ENCODE measurements at places on chromosomes 13 and 19.
A peak's percentile ranks its signal among the peaks of the same experiment; 100 is the strongest.

GRCh38 chr19:50266896-50267295, 62.3 kb downstream of the KCNC3 start:
- DNase-seq: no peak

DNA sequence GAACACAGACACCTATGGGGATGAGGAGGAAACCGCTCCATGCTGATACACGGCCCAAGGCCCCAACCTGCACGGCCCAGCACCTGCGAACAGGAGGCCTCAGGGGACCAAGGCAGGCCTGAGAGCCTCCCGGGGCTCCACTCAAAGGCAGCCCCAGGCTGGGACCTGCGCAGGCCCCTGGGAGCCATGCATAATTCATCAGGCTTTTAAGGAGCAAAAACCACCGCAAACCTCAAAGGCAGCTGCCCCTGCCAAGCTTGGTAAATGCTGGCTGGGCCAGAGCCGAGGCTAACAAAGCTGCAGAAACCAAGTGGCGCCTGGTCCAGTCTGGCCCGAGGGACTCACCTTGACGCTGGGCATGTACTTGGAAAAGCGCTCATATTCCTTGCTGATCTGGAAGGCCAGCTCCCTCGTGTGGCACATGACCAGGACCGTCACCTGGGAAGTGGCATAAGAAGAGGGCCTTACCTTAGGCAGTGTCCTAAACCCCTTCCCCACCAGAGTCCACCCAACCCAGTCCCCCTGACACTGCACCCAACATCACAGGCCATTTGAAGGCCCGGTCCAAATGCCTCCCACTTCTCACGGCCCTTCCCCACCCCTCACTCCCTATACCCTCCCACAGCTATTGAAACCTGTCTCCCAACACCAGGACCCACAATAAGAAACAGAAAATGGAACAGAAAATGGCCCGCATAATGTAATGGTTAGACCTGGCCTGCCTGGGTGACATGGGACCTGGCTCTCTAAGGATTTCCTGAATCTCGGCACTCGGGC, 7.8 kb downstream of the DDX39A start:
- DNase-seq: no peak

DNA sequence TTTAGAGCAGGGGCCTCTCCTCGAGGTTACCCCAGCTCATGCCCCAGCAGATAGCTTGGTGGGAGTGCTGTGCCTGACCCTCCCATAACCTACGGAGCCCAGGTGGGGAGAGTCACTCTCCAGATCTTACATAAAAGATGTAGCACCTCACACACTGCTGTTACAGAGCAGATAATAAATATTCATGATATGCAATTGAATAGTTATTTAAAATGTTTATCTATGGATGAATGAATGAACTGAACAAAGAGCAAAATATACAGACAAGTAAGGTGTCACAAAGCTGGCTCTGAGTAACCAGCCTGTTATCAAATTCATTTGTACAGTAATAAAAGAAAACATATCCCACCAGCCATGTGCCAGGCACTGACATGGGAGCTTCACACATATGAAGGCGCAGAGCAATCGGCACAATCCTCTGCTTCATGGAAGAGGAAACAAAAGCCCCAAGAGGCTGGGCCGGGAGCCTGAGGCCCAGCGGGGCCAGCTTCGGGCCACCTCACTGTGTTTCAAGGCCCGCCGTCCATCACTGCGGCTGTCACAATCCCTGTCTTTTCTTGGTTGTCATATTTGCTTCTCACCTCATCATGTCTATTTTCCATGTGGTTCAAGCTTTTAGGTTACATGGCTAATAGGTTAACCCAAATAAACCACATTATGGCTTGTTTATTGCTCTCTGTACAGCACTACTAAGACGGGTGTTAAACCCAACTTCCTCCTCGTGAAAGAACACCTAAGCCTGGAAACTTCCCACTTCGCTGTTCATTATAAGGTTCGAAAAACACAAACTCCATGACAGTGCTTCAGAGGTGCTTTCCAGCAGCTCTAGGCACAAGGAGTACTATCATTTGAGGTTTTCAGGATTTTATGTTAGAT, 78.4 kb downstream of the IRS2 start:
- DNase-seq: no peak

DNA sequence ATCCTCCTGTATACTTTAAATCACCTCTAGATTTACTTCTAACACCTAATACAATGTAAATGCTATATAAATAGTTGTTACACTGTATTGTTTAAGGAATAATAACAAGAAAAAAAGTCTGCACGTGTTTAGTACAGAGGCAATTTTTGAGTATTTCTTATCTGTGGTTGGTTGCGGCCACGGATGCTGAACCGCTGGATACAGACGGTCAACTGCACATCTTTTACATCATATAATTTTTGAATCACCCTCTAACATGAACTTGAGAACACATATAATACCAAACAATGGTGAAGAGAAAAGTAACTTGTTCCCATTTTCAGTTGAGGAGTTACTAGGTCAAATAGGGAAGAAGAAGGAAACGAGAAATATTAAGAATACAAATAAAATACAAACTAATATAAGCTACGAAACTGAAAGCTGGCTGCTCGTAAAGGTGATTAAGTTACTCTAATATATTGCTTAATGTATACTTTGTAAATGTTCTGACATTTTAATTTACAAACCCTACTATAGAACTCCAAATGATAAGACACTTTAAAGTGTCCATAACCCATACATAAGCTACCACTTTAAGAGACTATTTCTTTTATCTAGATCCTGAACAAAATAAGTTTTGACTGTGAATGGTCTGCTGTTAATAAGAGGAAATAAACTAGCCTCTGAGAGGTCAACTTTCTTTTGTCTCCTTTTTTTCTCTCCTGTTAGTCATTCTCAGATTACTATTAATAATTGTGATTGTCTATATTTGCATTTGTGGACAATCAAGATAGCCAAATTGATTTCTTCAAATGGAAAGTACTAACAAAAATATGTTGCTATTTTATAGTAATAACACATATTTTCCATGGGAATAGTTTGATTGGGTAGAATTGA, 457.4 kb downstream of the DIAPH3 start:
- DNase-seq: no peak

DNA sequence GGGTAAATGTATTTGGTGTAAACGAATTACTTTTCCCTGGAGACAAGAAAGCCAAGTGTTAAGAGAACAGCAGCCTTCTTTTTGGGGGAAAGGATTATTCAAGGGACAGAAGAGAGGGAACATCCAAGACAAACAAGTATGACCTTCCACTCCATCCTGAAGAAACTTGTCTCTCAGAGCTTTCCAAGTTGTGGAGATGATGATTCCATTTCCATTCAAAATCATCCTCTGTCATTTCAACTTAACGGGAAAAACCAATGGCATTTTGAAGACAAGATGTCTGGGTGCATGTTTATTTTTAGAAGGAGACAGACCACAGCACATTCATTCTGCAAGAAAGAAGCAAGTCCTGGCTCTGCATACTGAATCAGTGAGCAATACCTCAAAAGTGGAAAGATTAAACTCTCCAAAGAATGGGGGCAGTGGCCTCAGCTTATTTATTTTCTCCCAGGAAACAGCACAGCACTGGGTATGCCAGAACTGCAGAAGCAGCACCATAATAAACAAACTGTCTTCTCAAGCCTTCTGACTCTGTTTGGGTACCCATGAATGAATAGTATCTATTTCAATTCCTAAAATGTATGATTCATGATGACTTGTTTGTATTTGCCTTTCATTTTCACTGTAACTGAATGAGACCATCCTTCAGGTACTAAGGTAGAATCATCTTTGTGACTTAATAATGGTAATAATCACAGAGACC, 541.0 kb downstream of the RFC3 start:
- no peak for DNase-seq

DNA sequence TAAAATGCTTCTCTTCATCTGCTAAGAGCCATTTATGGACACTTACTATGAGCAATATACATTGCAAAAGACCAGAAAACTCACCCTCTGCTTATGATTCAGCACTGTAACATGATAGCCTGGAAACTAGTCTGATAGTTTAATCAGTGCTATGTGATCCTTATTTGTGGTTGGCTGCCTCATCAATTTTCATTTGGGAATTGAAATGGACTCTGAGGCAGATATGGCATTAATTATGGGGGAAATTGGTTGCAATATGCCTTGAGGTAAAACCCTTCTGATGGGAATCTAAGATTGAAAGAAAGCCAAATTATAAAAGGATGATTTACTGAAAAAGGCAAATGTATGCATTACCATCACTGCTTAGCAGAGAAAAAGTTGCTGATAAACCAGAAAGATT, 33.5 kb downstream of the FAM216B start:
- DNase-seq: no peak

- no peak for DNase-seq
Observed at GRCh38 chr13:106402866-106403265, 132.6 kb downstream of the EFNB2 start.

- no peak for DNase-seq
Observed at GRCh38 chr13:73075954-73076353, 17.1 kb downstream of the KLF5 start.

GRCh38 chr13:44929692-44930091, 59.6 kb downstream of the NUFIP1 start:
- DNase-seq: no peak

- DNase-seq: peak; percentile 43
Observed at GRCh38 chr19:10936661-10937084, 8.1 kb downstream of the TIMM29 start.

DNA sequence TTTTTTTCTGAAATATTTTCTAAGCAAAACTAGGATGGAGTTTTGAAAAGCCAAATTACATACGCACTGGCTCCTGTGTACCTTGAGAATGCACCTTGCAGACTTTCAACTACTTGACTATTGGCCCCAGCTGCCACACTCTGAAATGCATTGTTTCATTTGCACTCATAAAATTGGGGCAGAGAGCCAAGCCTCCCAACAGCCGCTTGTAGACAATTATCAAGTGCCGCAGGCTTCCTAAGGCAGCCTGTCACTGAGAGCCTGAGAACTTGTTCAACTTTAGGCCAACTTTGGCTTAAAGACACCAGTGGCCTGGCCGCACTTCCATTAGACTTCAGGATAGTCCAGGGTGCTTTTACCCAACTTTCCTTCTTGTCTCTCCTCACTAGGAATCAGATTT, 115.7 kb upstream of the STARD13 start:
- DNase-seq: no peak

DNA sequence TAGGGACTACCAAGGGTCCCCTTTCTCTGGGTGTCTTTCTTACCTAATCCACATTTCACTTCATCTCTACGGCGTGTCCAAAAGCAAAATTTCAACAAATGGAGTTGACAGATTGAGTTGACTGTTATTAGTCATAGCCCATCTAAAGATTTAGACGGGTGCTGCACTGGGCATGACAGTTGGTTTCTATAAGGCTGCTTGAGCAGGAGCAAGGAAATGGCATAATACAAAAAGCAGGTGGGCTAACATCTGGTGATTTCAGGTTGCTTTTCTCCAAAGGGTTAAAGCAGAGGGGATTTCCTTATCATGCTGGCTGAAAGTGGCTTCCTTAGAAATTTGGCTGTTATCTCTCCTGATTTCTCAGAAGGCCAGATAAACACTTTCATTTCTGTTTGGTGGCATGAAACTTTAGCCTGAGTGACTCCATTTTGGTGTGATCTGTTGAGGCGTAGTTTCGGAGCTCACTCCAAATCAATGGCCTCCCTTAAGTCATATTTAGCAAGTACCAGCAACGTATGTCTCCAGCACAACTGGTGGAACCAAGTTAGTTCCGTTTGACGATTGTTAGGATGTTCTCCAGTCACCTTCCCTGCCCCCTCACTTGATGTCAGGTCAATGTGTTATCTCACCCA, 440.4 kb downstream of the FGF9 start:
- DNase-seq: no peak

- no peak for DNase-seq
Observed at GRCh38 chr19:2587001-2587719, 111.2 kb downstream of the GADD45B start.

DNA sequence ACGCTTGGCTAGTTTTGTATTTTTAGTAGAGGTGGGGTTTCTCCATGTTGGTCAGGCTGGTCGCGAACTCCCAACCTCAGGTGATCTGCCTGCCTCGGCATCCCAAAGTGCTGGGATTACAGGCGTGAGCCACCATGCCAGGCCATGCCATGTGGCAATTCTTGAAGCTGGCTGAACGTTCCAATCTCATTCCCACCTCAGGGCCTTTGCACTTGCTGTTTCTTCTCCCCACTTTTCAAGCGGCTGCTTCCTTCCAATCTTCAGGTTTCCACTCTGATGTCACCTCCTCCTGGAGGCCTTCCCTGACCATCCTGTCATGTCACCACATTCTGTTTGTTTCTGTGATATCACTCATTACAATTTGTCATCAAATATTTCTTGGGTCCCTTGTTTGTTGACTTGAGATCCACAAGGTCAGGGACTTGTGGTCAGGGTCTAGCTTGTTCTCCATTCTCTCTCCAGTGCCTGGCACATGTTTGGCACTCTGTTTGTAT, 4.2 kb downstream of the EPOR start:
- DNase-seq: no peak

DNA sequence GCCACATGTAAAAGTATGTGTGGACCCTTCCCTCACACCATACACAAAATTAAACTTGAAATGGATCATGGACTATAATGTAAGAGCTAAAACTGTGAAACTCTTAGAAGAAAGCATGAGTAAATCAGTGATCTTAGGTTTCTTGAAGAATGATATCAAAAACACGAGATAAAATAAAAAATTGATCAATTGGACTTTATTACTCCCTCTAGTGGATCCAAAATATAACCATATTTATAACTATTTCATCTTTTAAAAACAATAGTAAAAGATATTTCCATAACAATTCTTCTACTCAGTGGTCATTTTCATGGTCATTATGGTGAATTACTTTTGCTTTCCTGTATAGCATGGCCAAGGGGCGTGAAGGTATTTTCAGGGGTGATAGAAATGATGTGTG, 174.6 kb upstream of the LSM14A start:
- DNase-seq: no peak

DNA sequence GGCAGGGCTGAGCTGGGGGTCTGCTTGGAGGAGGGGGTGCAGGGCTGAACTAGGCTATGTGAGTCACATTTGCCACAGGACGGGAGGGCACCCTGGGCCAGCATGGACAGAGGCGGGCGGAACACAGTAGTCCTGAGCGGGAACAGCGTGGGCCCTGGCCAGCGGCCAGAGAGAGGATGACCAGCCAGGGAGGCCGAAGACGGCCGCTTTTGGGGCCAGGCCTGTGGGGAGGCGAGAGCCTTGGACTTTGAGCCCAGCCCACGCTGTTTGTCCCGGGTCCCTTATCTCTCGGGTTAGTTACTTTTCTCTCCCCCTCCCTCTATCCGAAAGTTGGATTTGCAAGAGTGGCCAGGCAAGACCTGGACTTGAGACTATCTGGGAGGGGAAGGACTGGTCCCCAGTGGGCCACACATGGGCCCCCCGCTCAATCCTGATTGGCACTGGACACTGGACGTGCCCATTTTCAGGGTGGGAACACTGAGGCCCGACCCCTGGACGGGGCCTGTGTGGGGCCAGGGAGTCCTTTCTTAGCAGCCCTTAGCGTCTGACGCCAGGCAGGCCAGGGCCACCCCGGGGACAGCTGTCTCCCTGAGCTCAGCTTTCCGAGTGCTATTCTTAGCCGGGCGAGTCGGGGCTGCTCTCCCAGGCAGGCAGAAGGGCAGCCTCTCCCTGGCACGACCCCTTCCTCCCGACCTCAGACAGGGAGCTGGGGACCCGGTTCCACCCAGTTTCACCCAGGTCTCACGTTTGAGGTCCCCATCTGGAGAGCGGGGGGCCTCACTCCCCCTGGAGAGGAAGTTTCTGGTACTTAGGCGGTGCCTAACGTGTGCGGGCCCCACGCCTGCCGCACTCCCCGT, 833 bp downstream of the GAMT start:
- no peak for DNase-seq

GRCh38 chr13:84567848-84568247, 685.6 kb upstream of the SLITRK1 start:
- DNase-seq: no peak
